Effector memory CD4-positive, alpha-beta T cell (primary cell): ENCODE measurements at places on chromosomes 1 and 21.

GRCh38 chr1:42979036-42979430, 20.4 kb upstream of the SLC2A1 start:
- no peak for DNase-seq

GRCh38 chr1:157725221-157725577, 24.6 kb upstream of the FCRL3 start:
- DNase-seq: no peak

DNA sequence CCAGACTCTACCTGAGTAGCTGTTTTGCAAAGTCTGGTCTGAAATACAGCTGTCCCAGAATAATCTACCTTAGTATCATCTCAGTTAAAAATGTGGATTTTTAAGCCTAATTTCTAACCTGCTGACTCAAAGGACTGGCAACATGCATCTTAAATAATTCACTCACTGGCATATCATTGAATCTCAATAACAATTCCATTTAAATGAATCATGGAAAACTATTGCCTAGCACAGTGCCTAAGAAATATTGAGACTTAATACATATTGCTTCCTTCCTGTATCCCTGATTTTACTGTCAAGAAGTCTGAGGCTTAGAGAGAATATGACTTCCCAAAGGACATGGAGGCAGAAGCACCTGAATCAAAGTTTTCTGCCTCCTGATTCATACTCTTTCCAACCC, 3.1 kb downstream of the CCDC190 start:
- DNase-seq: no peak

GRCh38 chr1:198892065-198892464, 253.2 kb downstream of the PTPRC start:
- DNase-seq: no peak

DNA sequence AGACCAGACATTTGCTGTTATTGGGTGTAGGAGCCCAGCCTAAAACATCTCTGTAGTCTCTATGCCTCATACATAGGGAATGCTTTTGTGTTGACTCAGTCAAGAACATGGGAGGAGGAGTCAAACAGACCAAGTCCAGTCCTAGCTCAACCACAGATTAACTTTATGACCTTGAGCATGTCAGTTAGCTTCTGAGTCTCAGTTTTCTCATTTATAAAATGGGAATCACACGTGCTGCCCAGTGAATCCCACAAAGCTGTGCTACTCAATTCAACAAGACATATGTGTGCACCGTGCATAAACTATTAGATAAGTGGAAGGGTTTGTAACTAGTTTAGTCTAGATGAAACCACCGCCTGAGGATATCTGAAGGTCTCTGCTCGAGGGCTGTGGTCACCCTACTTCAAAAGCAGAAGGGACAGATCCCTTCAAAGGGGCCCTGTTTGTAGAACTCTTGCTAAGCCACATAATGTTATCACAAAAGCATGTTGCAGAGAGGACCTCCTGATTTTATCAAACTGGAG, 109.5 kb upstream of the NFIA start:
- no peak for DNase-seq

GRCh38 chr1:99756598-99756997, 9.8 kb downstream of the FRRS1 start:
- DNase-seq: no peak

GRCh38 chr1:155085504-155086127, 7.0 kb downstream of the EFNA3 start:
- DNase-seq: peak; percentile 73

DNA sequence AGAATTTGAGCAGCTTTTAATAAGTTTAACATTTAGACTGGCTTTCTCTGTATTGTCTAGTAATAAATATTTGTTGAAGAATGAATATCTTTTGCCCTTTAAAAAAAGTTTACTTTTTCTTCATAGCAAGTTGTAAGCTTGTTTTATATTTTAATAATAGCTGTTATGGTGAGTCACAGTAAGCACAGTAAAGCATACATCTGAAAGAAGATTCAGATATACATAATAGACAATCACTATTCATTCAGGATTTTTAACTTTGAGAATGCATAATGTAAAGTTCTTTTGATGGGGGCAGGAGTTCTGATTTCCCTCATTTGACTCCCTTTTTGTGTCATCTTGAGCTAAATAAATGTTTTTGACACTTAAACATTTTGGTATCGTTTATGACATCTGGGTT, 66.0 kb downstream of the ZMYM4 start:
- no peak for DNase-seq

GRCh38 chr1:167328306-167328815, 107.7 kb downstream of the POU2F1 start:
- no peak for DNase-seq

DNA sequence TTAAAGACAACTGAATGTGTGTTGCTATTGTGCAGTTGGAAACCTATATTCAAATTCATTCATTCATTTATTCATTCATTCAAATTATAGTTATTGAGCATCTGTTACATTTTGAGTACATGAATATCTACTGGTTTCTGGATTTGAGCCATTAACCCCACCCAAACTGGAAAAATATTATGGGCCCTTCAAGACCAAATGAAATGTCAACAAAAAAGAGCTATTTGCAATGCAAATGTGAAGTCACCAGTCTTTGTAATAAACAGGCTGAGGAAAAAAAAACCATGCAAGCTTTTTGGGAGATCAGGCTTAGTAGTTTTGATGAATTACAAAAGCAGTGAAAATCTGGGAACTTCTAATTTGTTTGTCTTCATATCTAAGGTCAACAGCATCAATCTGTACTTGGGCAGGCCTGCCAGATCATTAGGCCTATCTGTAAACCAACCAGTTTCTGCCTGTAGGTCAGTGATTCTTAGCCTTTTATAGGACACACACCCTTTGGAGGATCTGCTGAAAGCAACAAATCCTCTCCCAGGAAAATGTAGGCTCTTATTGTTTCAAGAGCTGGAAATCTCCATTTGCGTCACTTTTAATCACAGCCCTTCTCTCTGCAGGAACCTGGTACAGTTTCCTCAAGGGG, 134.7 kb downstream of the FAM78B start:
- no peak for DNase-seq

GRCh38 chr1:31040038-31040437, 25.5 kb downstream of the PUM1 start:
- DNase-seq: no peak

GRCh38 chr1:8740034-8740449, 77.4 kb downstream of the RERE start:
- DNase-seq: no peak

- DNase-seq: no peak
These were observed 72.0 kb upstream of the PAXBP1 start for GRCh38 chr21:32843561-32843960.

DNA sequence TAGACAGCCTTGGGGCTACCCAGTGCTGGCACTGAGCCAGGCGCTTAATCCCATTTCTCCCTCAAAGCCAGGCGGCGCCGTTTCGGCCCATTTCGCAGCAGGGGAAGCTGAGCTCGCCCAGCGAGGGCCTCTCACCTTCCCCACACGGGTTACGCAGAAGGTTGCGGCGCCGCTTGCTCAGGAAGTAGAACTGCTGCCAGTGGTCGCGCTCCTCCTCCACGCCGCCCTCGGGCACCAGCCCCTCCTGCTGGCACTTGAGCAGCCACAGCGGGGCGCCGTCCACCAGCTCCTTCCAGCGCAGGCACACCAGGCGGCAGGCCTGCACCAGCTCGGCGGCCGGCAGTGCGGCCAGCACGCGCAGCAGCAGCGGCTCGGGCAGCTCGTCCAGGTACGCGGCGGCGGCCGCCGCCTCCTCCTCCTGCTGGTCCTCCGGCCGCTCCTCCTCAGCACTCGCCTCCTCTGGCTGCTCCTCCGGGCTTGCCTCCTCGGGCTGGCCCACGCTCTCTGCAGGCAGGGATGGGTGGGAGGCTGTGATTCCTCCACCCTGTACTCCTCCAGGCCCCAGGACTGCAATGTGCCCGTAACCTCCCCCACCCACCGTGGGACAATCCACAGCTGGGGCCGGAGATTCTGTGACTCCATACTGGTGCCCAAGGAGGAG, 3.8 kb downstream of the FBXO2 start:
- peak; percentile 67 for DNase-seq

GRCh38 chr1:248802454-248802853, 23.3 kb downstream of the SH3BP5L start:
- no peak for DNase-seq

GRCh38 chr1:203569490-203570318, 56.9 kb upstream of the ATP2B4 start:
- DNase-seq: no peak

GRCh38 chr1:151058692-151059091, 730 bp downstream of the CDC42SE1 start:
- DNase-seq: no peak

DNA sequence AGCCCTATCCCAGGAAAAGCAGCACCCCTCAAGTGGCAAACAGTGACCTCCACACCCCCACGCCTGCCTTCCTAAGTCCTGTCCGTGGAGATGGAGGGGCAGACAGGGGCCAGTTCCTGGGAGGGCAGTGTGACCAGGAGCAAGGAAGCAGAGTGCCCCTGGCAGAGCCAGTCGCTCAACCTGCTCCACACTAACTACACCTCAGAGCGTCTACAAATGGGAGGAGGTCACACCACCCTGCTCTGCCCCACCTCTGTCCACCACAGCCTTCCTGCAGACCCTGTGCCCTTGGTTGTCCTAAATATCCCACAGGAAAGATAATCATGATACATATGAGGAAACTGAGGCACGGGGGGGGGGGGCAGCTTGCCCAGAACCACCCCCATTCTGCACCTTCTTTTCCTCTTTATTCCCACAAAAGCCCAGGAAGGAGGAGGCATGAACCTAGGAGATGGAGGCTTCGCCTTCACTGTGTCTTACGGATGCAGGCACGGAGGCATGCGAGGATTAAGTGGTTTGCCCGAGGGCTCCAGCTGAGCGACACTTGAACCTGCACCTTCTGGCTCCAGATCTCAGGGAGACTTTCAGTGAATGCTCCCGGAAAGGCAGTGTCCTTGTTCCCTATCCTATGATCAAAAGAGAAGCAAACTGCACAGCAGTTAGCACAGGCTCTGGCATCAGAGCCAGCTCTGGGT, 42.7 kb upstream of the SELENON start:
- DNase-seq: no peak

- no peak for DNase-seq
These were observed 35.2 kb downstream of the LRP8 start for GRCh38 chr1:53292690-53293089.

DNA sequence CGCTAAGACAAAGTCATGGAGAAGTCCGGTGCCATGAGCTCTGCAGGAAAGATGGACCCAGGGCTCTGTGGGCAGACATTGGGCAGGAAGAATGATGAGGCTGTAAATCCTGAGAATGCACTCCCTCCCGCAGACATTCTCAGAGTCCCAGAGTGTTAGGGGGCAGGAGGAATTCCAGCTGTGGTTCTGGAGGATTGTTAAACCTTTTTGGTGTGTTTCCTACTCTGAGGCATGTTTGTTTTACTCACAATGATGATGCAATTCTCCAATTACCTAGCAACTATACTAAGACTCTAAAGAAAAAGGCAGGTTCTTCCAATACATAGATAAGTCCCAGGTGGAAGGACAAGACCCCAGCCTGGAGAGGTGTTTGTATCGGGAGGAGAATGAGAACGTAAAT, 2.8 kb upstream of the CAPN9 start:
- no peak for DNase-seq

DNA sequence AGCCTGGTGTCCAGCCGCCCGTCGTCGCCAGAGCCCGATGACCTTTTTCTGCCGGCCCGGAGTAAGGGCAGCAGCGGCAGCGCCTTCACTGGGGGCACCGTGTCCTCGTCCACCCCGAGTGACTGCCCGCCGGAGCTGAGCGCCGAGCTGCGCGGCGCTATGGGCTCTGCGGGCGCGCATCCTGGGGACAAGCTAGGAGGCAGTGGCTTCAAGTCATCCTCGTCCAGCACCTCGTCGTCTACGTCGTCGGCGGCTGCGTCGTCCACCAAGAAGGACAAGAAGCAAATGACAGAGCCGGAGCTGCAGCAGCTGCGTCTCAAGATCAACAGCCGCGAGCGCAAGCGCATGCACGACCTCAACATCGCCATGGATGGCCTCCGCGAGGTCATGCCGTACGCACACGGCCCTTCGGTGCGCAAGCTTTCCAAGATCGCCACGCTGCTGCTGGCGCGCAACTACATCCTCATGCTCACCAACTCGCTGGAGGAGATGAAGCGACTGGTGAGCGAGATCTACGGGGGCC, 1.2 kb downstream of the OLIG2 start:
- no peak for DNase-seq

- DNase-seq: no peak
These were observed at the start of gene RAP1GAP for GRCh38 chr1:21669258-21670058. Gene RAP1GAP (minus strand): TSS chr1:21669357. CDS start chr1:21620032, 49,325 bp downstream.

GRCh38 chr1:20074055-20074724, 4.2 kb downstream of the PLA2G5 start:
- no peak for DNase-seq

GRCh38 chr21:37552496-37553029, 186.0 kb downstream of the DYRK1A start:
- no peak for DNase-seq

DNA sequence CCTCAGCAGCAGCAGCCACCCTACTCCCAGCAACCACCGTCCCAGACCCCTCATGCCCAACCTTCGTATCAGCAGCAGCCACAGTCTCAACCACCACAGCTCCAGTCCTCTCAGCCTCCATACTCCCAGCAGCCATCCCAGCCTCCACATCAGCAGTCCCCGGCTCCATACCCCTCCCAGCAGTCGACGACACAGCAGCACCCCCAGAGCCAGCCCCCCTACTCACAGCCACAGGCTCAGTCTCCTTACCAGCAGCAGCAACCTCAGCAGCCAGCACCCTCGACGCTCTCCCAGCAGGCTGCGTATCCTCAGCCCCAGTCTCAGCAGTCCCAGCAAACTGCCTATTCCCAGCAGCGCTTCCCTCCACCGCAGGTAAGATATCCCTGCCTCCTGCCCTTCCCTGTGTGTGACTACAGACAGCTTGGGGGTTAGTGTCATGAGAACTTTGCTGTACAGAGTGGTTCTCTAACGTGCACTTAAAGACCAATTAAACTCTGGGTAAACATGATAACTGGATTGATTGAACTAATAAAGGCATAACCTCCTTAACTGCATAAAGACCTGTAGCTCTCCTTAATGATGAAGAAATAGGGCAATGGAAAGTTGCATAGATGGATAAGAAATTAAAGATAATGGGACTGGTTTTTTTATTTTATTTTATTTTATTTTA, 35.6 kb downstream of the ARID1A start:
- DNase-seq: no peak

DNA sequence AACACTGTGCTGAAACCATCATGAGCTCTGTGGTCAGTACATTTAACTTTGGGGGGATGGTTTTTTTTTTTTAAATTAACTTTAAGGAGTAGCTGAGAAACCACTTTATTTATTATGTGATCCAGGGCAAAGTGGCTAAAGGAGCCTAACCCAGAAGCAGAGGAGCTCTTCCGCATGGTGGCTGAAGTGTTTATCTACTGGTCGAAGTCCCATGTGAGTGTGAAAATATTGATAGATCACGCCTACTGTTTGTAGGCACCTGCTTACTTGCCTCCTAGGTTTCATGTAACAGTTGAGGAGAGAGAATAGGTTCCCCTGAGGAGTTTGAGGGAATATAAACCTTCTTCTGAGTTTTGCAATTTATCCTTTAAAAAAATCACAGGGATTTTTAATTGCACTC, 181.4 kb downstream of the ZP4 start:
- no peak for DNase-seq

DNA sequence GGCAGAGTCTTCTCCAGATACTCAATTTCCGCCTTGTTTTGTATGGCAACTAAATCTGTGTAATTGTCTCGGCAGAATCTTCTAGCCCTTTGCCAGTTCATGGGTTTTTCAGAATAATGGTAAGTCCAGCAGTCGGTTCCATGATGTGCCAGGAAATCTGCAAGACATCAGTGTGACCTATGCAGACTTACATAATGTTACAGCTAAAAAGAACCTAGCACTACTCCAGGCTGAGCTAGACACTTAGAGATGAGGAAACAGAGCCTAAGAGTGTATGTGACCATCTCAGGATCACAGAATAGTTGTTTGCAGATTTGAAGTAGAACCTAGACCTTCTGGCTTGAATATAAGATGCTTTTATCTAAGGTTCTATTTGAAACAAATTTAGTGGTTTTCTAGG, 2.8 kb downstream of the SELL start:
- DNase-seq: no peak
